ENCODE measurements at places on chromosomes 3 and 15. TPM values are rescaled to one million over a fixed set of nuclear protein-coding genes. Genes with fewer than 3 reads are reported as not detected.

Gene SLC51B
- total RNA-seq, result not detected

Gene GPR176
- 4.8 TPM for total RNA-seq

Gene MEGF11
- total RNA-seq, result not detected

Gene AP3B2
- total RNA-seq, result 1.4 TPM

Gene SKOR1
- total RNA-seq, result 0.09 TPM

Gene KPNA1
- 44.3 TPM for total RNA-seq

DNA sequence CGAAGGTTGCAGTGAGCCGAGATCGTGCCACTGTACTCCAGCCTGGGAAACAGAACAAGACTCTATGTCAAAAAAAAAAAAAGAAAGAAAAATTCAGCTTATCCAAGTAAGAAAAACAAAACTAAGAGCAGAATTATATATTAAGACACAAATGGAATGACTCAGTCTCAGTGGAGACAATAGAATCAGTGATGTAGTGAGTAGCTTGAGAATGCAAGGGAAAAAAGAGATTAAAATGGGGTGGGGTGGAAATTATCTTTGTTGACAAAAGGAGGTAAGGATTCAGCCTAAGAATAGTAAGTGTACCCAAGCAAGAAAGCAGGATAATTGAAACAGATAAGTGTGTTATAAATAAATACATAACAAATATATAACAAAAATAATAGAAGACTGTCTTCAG, 70.7 kb downstream of the BLM start:
- DNase-seq, result no peak

GRCh38 chr3:160003520-160004128, 15.0 kb downstream of the IL12A start:
- DNase-seq, result peak; percentile 48

GRCh38 chr15:100200287-100200880, 141.4 kb downstream of the ADAMTS17 start:
- DNase-seq, result no peak

- DNase-seq, result no peak
These were observed 205.9 kb upstream of the HES1 start for GRCh38 chr3:193929921-193930646.

- DNase-seq, result no peak
These were observed 16.7 kb downstream of the MEGF11 start for GRCh38 chr15:66236806-66237375.

DNA sequence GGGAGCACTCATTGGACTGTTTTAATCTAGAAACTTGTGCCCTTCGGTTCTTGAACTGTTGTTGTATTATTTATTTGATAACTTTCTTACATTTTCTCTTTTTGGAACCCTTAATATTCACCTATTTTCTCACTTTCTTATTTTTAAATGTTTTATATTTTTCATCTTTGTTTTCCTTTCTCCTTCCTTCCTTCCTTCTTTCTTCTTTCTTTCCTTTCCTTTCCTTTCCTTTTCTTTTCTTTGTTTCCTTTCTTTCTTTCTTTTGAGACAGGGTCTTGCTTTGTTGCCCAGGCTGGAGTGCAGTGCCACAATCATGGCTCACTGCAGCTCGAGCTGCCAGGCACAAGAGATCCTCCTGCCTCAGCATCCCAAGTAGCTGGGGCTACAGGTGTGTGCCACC, 108.5 kb downstream of the TBC1D2B start:
- DNase-seq, result no peak

GRCh38 chr3:184687363-184688015, 24.4 kb downstream of the MAGEF1 start:
- peak; percentile 47 for DNase-seq

DNA sequence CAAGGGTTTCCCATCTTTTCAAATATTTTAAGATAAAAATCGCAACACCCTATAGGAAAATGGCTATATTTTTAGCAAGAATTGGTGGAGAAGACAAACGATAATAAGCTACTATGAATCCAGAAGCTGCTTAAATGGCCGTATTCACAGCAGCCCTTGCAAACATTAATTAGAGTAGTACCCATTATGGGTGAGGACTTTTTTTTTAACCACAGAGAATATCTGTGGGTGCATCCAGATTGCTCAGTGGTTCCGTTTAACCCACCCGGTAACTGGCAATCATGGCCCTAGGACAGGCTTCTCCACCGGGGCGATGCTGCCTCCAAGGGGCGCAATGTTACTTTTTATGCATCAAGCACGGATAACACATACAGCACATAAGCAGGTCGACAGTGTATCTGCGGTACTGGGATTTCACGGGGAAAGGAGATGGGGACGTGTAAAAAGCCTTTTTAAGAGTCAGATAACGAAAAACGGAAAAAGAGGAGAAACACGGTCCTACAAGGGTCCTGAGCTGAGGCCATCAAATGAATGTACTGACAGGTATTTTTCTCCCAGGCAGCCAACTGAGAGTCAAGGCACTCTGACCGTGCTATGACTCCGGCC, 968 bp upstream of the TMEM266 start:
- no peak for DNase-seq

DNA sequence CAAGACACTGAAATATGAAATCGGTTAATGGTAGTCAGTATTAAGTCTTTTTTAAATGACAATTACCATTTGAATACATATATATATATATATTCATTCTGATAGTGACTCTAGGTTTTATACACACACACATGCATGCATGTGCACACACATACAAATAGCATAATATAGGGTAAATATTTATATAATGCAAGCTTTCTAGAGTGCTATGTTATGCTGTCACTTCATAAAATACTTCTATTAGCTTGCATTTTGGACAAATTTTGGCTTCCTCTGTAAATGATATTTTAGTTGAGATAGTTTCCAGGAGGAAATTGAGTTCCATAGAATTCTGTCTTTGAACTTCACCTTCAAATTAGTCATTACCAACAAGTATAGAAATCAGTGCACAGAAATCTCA, 89.9 kb upstream of the EPHA3 start:
- no peak for DNase-seq

DNA sequence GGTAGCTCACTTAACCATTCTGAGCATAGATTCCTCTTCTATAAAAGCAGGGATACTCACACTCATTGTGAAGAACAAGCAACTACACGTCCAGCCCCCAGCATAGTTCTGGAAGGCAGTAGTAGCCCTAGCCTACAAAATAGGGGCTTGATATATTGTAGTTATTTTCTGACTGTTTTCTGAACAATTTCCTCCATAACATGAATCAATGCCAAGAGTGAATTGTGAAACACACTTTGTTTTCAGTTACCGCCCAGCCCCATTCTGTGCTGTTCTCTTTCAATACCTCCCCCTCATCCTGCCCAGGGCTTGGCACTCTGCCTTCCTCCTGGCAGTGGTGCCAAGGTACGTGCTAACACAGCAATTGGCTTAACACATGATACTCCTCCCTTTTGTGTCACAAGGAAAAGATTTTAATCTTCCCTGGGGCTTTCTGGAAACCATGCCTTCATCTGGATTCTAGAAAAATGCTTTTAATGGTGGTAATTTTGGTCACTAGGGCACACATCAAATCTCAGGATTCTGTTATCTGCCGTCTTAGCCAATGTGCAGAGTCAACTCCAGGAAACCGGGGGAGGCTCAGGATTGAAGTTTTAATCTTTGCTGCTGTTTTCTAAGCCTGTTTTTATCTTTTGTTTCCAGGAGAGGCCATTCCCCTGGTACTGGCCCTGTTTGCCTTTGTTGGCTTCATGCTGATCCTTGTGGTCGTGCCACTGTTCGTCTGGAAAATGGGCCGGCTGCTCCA, 37.2 kb downstream of the IL20RB start:
- DNase-seq, result peak; percentile 84

DNA sequence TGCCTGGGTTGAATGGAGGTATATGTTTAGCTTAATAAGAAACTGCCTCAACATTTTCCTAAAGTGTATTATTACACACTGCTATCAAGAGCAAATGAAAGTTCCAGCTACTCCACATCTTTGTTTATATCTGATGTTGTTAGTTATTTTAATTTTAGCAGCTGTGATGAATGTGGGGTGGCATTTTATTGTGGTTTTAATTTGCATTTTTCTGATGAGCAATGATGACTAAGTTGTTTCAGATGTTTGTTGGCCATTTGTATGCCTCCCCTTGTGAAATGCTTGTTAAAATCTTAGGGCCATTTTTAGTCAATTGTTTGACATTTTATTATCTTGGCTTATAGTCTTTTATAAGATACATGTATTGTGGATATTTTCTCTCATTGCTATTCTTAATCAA, 260.4 kb upstream of the SLCO3A1 start:
- no peak for DNase-seq

DNA sequence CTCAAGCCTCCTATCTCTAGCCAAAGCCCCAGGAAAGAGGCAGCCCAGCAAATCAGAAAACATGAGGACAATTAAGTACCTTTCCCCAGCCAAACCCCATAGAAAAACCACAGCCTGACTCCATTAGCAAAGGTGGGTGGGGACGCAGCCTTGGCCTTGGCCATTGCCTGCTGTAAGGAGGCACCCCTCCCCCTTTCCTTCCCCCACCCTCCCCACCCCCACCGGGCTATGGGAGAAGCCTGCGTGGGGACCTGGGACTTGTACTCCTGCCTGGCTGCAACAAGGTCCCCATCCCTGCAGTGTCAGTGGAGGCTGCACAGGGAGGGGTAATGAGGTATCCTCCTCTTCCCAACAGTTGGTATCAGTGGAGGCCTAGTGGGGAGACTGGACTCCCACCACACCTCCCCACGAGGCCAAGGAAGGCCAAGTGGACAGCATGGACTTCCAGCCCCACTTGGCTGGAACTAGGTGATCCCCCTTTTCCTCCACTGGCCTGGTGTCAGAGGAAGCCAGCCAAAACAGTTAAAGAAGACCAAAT, 20.5 kb downstream of the PRR23E start:
- no peak for DNase-seq

- no peak for DNase-seq
These were observed 6.7 kb downstream of the VGLL3 start for GRCh38 chr3:86984271-86984670.

GRCh38 chr3:158920371-158920770, 118.5 kb downstream of the MFSD1 start:
- no peak for DNase-seq
